ENCODE measurements at places on chromosomes 5 and 9.

DNA sequence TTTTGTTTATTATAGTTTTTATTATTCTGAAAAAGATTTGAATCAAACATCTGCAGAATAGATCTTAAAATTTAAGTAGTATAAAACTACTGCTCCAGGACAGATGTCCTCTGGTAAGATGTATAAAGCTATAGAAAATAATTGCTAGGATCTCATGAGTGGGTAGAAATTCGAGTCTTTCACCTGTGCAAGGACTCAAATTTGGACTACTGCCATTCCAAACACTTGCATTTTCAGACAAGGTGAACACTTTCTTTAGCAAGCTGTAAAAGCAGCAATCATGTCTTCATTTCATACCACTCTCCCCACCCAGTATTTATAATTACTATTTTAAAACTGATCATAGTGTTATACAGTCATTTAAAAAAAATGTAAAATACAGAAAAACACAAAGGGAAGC, 20.7 kb downstream of the SKP2 start:
- DNase-seq = no peak

GRCh38 chr5:150789943-150790611, 11.5 kb downstream of the SMIM3 start:
- DNase-seq = peak; percentile 93

GRCh38 chr5:1793966-1794900, 5.4 kb downstream of the MRPL36 start:
- peak; percentile 61 for DNase-seq

DNA sequence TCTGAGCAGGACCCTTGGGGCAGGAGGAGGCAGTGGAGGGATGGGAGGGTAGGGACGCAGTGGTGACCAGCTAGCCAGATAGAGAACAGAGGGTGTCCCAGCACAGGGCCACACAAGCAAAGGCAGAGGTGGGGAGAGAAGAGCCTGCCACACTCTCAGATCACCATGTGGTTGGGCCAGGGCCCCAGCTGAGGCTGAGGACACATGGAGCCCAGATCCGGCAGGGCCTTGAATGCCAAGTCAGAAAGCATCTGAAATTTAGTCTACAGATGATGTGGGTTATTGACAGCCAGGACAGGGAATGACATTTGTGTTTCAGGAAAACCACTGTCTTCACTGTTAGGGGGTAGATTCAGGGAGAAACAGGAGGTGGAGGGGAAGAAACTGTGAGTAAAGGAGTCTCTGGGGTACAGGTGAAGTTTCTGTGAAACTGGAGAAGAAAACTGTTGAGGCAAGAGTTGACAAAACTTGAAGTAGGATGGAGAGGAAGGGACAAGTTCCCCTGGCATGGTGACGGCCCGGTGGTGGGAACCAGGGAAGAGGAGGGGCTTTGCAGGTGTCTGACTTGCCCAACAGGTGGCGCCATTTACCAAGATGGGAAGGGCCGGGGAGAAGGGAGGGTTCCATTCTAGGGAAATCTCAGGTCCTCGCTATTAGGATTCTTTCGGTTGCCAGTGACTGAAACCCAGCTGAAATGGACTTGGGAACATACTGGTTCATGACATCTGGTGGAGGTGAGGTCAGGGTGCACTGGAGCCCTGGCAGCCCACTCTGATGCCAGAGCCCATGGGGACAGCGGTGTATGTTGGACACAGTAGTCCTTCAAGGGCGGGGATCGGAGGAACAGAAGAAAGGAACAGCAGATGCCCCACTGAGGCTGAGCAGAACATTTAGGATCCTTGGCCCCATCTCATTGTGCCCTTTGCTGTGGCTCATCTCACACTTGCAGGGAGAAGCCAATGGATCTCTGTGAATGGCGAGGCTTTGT, 100.1 kb downstream of the KCNIP1 start:
- no peak for DNase-seq

DNA sequence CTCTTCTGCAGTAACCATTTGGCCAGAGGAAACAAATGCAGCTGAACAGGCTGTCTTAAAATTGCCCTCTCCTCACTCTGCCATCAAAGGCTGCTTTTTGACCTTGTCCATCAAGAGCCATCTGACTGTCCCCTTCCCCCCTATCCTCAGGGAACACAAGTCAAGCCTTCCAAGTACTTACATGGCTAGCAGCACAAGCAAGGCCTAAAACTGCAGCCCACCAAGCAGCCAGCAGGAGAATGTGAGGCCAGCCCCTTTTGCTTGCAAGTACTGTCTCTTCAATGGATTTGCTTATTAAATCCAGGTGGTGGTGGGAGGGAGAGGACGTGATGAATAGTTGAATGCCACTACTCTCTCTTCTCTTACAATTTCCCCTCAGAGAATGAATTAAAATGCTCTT, 83.5 kb downstream of the HTR1A start:
- no peak for DNase-seq

GRCh38 chr9:128412120-128412790, 8.4 kb upstream of the CERCAM start:
- DNase-seq = no peak
